ENCODE measurements at places on chromosomes 3 and 15.
A peak's percentile ranks its signal among the peaks of the same experiment; 100 is the strongest.

GRCh38 chr3:89057398-89057797, 50.0 kb upstream of the EPHA3 start:
- DNase-seq, result no peak

DNA sequence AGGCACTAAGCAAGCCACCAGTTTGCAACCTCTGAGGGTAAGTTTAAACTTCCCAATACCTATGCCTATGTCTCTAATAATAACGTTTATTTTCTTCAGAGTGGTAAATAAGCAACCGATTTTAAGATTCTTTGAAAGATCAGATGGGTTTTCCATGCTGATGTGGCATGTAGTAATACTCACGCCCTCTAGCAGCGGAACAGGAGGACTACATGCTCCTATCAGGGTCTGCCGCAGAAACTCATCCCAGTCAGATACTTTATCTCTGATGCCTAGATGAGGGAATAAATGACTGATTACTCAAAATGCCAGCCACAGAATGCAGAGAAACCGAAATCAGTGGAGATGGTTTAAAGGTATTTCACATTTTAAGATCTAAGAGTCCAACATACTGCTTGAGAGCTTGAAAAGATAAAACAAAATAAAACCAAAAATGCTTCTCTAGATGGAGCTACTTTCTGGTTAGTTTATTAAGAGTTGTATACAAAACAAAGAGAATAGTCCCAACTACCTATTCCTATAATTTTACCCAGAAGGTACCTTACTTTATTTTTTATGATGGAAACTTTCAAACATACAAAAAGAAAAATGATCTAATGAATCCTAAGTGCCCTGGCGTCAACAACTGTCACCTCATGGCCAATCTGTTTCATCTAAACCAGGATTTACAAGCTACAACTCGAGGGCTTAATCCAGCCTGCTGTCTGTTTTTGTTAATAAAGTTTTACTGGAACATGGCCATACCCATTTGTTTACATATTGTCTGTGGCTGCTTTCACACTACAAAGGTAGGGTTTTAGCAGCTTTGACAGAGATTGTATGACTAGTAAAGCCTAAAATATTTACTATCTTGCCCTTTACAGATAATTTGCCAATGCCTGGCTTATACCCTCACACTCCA, 37.5 kb upstream of the STIMATE start:
- DNase-seq, result peak; percentile 81

DNA sequence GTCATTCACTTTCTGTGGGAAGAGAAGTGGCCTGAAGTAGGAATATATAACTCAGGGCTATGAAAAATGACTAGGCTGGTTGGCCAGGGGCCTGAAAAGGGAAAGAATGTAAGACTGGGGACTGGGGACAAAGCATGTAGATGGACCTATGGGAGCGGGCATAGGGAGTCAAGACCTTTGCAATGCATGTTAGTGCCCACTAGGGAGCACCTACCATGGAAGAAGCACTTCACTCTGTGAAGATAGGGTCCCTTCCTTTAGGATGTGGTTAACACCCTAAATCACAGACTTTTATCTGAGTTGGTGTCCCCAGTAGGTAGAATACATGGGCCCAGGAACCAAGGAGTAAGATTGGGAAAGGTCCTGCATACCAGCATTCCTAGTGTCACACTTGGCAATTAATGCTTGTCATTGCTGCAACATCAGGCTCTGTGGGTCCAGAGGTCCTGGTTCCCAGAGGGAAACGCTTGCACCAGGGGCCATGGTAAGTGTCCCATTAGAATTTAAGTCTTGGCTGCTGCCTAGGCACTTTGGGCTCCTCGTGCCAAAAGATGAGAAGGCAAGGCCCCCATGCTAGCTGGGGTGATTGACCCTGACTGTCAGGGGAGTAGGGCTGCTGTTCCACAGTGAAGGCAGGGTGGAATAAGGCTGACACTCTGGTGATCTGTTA, 79.6 kb downstream of the CRYGS start:
- DNase-seq, result no peak

GRCh38 chr15:41417418-41418195, 712 bp downstream of the RTF1 start:
- peak; percentile 24 for DNase-seq

GRCh38 chr15:87781959-87782625, 474.4 kb downstream of the NTRK3 start:
- no peak for DNase-seq

- peak; percentile 49 for DNase-seq
Observed at GRCh38 chr15:29568840-29569532, 253.3 kb downstream of the TJP1 start.

- no peak for DNase-seq
Observed at GRCh38 chr3:148792516-148792915, 35.1 kb upstream of the CPB1 start.

DNA sequence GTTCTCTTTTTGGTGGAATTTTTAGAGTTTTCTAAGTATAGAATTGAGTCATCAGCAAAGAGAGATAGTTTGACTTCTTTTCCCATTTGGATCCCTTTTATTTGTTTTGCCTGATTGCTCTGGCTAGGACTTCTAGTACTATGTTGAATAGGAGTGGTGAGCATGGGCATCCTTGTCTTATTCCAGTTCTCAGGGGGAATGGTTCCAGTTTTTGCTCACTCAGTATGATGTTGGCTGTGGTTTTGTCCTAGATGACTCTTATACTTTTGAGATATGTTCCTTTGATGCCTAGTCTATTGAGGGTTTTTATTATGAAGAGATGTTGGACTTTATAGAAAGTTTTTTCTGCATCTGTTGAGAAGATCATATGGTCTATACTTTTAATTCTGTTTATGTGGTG, 72.5 kb downstream of the TNFAIP8L3 start:
- DNase-seq, result no peak
